ENCODE measurements at places on chromosomes 1 and 21.
A peak's percentile ranks its signal among the peaks of the same experiment; 100 is the strongest.

GRCh38 chr21:41641821-41642701 lies 124.8 kb downstream of the RIPK4 start:
- no peak for DNase-seq

DNA sequence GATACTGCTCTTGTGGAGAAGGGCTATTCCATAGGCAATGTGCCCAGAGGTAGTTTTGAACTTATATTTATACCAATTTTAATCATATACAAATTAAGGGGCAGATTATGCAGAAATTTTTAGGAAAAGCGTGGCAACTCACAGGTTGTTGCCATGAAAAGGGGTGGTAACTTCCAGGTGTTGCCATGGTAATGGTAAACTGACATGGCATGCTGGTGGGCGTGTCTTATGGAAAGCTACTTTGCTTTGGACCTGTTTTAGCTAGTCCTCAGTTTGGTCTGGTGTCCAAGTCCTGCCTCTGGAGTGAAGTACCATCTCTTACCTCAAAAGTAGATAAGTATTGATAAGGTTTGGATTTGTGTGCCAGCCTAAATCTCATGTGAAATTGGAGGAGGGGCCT lies 7.9 kb upstream of the IL23R start:
- no peak for DNase-seq

GRCh38 chr1:156896490-156897033 lies 3.0 kb downstream of the PEAR1 start:
- no peak for DNase-seq

DNA sequence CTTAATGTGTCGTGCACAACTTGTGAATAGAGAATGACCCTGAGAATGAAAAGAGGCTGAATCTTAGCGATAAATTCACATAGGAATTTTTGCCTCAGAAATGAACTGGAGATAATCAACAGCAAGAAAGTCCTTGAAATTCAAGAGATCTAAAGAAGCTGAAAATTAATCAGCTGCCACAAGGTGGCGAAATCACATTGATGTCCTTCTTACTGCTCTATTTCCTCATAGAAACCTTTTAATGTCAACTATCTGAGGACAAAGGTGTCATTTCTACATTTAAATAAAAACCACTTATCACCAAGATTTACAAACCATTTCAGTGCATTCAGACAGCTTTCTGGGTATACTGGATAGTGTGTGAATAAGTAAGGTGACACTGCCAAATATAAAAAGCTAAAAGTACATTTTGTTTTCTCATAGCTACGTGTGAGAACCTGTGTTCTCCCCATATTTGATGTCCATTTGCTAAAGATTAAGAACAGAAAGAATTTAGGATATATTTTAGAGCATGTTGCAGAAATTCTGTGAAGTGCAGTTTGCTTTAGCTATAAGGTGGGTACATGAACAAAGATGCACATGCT lies 485.3 kb upstream of the PTBP2 start:
- no peak for DNase-seq

DNA sequence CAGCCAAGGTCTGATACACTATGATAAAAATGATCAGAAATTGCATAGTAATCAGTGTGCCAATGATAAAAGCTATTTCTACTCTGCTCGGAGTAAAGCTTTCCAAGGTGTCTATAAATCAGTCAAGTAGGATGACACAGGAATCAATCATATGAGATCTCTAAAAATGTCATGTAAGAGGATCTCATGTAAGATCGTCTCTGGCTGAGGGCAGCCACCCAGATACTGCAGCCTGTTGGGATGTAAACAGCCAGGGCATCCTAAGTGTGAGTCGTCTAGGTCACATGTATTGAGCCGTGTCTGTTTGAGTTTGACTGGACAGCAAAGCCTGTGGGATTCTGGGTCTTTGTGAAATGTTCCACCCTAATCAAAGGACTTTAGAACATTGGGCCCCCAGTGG lies 2.8 kb upstream of the TEX35 start:
- no peak for DNase-seq

GRCh38 chr1:109091078-109091838 lies 694 bp downstream of the TMEM167B start:
- peak; percentile 6 for DNase-seq

- DNase-seq, result no peak
Measured at GRCh38 chr1:203346060-203346768, 4.7 kb downstream of the FMOD start.

DNA sequence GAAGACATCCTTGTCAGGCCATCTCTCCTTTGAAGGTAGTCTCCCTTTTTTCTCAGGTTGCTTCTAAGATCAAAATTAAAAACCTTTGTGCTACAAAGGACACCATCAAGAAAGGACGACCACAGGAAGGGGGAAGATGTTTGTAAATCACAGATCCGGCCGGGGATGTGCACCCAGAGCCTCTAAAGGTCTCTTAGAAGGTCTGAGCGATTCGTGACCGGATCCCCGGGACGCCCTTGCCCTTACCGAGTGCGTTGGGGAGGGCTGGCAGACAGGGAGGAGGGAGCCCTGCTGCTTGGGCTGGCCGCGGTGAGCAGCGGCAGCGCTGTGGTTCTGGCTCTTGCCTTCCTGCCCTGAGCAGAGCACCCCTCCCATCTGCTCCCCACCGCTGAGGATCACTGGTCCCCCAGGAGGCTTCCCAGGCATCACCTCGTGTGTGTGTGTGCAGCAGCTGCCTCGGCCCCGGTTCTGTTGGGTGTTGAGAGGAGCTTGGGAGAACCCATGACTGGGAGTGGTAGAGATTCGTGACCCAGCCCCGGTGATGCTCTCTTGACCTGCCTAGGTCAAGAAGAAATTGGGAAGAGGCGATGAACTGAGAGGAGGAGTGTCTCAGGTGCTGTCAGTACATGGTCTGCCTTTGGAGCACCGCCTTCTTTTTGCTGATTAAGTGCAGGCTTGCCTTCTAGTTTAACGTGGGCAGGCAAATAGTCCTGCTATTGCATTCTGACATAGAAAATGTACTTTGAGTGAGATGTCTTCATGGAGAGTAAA lies 34.5 kb downstream of the AGPAT3 start:
- no peak for DNase-seq

- DNase-seq, result no peak
Measured at GRCh38 chr1:107450899-107451664, 310.2 kb downstream of the NTNG1 start.

GRCh38 chr21:45341779-45342178 lies 54.1 kb upstream of the POFUT2 start:
- DNase-seq, result no peak

DNA sequence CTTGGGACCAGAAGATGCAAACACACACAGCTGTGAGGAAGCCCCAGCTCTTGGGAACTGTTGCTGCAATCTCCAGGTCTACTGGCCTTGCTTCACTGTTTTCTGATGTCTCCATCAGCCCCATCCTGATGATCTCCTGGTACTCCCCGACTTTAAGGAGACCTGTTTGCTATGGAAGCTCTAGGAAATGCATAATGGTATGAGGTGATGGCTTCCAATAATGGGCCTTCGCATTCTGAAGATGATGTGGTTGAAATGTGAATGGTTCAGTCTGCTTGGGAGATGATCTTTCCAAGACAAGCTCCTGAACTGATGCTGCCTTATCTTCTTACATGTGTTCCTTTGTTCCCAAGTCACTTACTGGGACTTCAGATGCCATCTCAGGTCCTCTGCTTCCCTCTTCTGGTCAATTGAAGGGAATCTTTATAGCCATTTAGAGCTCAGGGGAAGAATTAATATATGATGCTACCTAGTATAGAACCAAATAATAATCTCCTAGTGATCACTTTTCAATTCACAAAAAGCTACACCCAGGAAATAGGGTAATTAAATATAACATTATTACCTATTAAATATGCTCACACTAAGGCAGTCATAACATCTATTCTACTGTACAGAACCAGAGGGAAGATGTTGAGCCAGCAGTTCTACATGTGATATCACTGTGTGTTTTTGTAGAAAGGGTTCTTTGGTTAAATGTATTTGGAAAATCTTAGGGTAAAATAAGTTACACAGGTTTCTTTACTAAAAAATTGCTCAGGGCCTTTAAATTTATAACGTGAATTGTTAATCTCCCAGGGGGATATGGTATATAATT lies 73.9 kb upstream of the VTCN1 start:
- DNase-seq, result no peak

DNA sequence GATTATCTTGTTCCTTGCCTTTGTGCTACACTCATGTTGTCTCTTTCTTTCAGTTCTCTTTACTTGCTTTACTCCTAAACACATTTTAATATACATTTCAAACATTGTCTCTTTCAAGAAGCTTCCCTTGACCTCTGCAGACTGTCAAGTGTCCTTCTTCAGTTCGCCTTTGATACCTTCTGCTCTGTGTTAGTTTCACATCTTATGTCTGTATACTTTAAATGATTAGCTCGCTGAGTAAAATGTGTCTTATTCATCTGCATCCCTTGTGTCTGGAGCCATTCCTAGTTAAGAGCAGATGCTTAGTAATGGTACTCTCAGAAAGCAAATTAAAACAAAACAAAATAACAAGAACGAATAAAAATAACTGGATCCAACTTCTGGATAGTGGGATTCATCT lies 303.3 kb downstream of the S1PR1 start:
- DNase-seq, result no peak

DNA sequence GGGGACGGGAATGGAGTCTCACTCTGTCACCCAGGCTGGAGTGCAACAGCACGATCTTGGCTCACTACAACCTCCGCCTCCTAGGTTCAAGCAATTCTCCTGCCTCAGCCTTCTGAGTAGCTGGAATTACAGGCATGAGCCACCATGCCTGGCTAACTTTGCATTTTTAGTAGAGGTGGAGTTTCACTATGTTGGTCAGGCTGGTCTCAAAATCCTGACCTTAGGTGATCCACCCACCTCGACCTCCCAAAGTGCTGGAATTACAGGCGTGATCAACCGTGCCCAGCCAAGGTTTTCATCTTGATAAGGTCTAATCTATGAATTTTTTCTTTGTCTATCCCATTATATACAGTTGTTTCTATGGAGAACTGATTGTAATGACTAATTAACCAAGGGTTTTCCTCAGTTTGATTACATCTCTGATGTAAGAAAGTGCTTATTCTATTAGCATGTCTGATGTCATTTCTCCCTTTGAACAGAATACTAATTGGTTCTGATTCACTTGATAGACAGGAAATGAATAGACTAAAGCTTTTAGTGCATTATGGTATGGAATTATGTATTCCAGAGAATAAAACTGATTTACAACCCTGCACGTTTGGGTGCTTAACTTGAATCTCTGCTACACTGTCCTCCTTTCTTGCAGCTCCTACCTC lies 11.9 kb downstream of the PACC1 start:
- no peak for DNase-seq

DNA sequence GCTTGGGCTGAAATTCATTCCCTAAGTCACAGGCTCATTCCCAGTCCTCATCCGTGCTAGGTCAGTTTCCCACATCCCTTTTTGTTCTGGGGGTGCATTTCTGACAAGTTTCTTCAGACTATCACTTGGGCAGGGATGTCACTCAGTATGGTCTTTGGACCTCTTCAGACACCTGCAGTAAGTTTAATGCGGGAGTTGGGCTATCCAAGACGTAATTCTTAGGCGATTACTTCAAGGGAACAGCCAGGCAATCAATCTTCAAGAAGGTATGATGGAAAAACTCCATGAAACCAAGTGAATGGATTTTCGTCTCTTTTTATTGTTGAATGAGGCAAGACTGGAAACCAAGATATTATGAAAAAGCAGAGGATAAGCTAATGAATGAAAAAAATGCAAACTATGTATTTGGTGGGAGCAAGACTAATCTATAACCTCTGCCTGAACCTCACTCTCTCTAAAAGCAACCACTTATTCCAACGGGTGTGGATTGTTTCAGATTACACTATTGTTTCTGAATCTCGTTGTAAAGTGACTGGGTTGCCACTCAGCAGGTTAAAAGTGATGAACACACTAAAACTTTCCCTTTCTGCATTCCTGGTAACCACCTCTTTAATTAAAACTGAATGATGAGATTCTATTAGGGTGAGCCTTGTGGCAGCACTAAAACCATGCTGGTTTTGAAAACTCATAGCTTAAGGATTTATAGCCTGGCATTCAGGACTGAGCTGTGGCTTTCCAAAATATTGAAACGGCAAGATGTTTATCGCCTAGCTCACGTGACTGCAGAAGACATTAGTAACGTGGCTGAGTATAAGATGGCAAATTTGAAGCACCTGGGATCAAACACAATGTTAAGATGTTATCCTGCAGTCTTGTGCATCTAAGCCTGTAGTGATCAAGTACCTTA lies 1.1 kb downstream of the RASAL2 start:
- no peak for DNase-seq

DNA sequence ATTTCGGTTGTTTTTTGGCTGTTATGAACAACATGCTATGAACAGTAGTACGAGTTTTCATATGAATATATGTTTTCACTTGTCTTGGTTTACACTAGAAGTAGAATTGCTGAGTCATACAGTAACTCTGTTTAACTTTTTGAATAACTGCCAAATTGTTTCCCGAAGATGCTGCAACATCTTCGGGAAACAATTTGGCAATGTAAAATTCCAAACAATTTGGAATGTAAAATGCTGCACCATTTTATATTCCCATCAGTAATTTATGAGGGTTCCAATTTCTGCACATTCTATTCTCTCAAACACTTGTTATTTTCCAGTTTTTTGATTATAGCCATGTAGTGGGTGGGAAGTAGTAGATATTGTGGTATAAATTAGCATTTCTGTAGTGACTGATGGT lies 11.6 kb downstream of the PCBP3 start:
- DNase-seq, result no peak

DNA sequence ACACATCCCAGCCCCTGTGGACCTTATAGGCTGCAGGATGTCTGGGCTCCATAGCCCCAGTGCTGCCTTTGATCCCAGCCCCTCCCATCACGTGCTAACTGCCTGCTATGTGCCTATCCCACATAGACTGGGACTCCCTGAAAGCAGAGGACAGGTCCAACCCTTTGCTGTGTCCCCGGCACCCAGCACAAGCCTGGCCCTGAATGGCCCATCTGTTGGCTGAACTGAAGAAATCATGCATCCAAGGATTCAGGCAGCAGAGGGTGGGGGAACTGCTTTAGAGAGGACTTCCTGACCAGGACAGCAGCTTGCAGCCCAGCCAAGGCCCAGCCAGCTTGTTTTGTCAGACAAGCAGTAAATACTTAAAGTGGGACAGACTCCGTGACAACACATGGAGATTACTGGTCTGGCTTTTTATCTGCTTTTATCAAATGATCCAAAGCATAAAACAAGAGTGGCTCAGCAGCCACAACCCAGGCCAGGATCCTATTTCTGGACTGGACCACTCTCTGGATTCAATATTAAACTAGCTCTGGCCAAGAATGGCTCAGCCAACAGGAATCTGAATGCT lies 69.3 kb downstream of the GLIS1 start:
- DNase-seq, result no peak

GRCh38 chr1:56494306-56494705 lies 85.1 kb downstream of the PLPP3 start:
- DNase-seq, result no peak

DNA sequence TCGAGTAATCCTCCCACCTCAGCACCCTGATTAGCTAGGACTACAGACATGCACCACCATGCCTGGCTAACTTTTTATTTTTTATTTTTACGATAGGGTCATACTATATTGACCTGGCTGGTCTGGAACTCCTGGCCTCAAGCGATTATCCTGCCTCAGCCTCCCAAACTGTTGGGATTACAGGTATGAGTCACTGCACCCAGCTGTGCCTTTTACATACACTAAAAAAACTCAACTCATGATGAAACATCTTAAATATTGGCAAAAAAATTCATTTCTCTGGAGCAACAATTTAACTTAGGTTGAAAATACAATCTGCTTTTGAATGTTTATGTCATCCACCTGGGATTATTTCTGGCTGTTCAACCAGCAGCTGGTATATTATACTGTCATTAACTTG lies 598.3 kb upstream of the ZP4 start:
- DNase-seq, result no peak

Measured in CD4-positive, alpha-beta T cell treated with Interferon gamma for 1 hour (primary cell).